NCI-H2081 treated with DMSO at 0.1 percent for 48 hours (cell line): ENCODE measurements at places on chromosomes 12 and 14.

GRCh38 chr12:6620137-6620884, 13.1 kb upstream of the CHD4 start:
- no peak for DNase-seq

DNA sequence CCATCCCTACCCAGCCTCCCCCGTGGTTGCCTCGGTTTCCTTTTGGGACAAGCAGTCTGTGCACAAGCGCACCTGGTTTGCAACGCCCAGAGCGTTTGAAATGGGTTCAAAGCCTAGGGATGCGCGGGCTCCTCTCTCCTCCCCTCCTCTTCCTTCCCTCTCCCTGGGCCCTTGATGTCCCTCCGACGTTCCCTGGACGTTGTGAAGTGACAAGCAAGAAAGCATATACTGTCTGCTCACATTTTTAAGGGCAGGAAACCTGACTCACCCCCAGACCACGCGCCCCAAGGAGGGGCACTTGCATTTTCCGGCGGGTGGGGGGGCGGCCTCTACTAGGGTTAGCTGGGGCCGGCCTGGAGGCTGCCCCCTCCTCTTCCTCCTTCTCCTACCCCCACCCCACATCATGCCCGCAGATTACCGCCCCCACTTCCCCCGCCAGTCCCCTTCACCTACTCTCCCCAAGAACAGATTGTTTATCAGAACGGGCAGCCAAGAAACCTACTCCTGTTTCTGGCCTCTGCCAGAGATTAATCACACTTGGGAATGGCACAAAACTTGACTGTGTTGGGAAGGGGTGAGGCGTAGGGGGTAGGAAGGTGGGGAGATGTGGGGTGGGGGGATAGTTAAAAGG, 9.5 kb upstream of the IRF2BPL start:
- DNase-seq, result no peak

- no peak for DNase-seq
Observed at GRCh38 chr12:48690990-48691389, 9.0 kb upstream of the KANSL2 start.

GRCh38 chr12:77384941-77385340, 319.6 kb upstream of the E2F7 start:
- DNase-seq, result no peak

DNA sequence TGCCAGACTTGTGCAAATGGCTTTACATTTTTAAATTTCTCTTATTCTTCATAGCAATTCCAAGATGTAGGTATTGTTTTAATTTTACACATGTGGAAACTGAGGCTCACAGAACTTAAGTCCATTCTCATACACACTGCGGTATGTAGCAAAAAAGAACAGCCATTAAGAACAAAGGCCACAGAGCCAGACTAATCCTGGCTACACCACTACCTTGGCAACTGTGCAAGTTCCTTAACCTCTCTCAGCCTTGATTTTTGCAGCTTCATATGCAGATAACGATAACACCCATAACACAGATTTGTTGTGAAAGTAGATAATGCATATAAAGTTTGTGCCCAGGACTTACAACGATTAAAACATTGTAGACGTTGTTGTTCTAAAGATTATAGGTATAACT, 81.1 kb downstream of the ABCC9 start:
- no peak for DNase-seq

DNA sequence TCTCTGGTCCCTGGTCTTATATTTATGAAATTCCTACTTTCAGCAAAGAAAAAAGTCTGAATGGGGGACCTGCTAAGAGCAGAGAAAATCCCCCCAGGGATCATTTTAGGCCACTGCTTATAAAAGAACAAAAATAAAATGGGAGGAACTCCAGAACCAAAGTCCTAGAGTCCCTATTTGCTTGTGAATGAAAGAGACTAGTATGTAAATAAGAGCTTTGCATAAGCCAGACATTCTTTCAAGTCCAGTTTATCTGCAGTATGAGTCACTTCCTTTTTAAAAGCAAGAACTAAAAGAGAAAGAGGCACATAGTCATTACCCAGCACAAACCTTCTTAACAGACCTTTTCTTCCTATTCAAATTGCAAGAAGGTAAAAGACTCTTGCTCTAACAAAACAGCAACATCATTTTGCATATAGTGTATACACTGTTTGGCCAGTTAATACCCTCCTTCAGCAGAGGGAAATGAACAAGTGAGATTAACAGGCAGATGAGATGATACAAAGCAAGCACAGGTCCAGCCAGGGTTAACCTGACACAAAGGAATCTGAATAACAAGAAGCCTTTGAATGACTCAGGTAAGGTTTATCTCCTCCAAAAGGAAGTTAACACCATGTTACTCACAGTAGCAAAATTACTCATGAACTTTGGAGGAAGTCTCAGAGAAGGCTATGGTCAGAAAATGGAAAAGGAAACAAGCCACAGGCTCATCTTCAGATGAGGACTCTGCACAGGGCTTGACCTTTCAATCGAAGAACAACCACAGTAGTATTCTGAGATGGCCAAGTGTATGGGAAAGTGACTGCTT, 87.3 kb downstream of the PHLDA1 start:
- no peak for DNase-seq

DNA sequence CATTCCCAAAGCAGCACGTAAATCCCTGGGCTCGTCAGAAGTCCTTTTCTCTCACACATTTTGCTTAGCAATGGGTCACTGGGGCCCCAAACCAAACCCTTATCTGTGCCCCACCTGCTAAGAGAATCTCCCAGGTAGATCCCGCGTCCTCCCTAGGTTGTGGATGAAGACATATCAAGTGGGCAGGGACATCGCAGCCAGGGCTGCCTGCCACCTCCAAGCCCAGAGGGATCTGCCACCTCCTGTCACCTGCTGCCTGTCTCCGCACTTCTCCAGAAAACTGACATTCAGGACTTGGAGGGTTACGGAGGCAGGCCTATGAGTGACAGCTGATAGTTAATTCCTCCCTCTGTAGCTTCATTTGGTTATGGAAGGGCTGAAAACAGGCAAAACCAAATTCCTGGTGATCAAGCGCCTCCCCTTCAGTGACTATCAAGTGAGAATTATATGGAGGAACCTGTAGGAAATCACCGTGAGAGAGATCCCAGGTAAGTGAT, 19.5 kb downstream of the BCL11B start:
- DNase-seq, result no peak

DNA sequence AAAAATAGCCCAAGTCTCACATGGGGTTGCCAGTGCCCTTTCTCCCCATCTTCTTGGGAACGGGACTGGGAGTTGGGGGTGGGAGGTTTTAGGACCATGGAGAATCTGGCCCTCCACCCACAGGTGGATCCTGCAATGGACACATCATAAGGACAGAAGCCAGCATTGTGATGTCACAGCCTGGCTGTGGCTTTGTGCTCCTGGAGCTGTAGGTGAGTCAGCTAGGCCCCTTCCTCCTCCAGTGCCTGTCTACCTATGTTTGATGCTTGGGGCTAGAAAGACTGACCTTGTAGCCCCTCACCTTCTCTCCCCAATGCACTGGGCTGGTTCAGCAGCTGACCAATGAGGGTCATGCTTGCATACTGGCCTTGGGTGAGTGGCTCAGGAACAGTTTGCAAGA, at the start of gene CCDC197:
Gene CCDC197 (plus strand): TSS at position 220 of the 400 bp plus-strand sequence. CDS start 831 bp downstream, outside the sequence.
- no peak for DNase-seq

DNA sequence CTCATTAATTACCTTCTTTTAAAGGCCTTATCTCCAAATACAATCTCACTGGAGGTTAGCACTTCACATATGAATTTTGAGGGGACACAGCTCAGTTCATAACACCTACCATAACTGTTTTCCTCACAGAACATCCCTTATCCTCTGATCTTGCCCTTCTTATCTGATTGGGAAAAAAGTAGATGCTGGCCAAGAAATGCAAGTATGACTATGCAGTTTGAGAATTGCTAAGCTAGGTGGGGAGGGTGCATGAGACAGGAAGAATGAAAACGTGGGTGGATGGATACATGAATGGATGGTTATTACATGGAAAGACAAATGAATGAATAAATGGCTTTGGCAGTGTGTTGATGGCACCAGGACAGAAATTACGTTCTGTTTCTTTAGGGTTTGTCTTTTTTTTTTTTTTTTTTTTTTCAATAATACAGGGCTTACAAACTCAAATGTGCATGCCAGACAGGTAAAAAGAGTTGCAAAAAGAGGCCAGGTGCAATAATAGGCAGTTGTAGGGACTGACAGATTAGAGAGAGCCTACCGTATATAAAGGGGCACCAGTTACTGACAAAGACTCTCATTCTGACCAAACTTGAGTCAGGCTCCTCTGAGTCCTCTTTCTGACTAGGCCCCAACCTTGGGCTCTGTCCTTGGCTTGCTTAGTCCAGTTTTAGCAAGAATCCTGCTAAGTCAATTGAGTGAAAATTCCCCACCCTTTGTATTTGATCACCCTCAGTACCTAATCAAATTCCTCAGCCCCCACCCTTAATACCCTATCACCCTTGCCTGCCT, 304.9 kb downstream of the ZFP36L1 start:
- DNase-seq, result no peak

DNA sequence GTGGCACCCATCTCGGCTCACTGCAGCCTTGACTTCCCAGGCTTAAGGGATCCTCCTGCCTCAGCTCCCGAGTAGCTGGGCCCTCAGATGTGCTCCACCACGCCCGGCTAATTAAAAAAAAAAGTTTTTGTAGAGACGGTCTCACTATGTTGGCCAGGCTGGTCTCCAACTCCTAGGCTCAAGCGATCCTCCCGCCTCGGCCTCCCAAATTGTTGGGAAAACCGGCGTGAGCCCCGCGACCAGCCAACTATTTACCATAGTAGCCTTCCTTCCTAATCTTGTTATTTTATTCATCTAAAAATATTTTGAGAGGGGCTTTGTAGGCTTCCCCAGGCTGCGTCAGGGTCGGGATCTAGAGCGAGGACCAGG, 25.4 kb upstream of the YY1 start:
- no peak for DNase-seq

- DNase-seq, result no peak
Observed at GRCh38 chr12:76266797-76267196, 81.4 kb downstream of the BBS10 start.
